CD4-positive, alpha-beta T cell (primary cell): ENCODE measurements at places on chromosomes 6 and 20.

DNA sequence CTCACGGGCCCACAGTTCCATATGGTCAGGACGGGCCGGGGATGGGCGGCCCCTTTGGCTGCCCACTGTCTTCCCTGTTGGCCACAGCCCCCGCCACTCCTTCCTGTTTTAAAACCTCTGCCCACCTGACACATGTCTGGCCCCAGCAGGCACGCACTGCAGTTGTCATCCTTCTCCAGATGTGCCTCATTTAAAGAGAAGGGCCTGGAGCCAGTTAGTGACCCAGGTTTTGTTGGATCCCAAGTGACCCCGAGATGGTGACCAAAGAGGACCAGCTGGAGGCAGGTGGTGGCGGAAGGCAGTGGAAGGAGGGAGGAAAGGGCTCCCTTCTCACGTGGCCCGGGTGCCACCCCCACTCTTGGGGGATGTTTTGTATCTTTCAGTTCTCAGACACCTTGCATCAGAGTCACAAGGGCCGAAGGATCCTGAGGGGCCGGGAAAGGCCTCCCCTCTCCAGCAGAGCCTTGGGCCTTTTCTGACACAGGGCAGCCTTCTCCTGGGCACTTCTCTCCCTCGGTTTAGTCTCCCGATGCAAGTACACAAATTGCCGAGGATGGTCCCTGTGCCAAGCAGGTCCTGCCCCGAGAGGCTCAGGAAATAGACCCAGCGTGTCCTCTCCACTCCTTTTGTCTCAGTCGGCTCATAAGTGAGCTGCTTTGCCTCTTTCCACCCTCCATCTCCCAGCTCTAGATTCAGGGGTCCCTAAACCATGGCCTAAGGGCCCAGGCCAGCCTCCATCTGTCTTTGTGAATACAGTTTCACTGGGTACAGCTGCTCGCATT, 117.6 kb downstream of the SULF2 start:
- DNase-seq = no peak

GRCh38 chr6:75602246-75603105, 796 bp downstream of the SENP6 start:
- DNase-seq = peak; percentile 47

DNA sequence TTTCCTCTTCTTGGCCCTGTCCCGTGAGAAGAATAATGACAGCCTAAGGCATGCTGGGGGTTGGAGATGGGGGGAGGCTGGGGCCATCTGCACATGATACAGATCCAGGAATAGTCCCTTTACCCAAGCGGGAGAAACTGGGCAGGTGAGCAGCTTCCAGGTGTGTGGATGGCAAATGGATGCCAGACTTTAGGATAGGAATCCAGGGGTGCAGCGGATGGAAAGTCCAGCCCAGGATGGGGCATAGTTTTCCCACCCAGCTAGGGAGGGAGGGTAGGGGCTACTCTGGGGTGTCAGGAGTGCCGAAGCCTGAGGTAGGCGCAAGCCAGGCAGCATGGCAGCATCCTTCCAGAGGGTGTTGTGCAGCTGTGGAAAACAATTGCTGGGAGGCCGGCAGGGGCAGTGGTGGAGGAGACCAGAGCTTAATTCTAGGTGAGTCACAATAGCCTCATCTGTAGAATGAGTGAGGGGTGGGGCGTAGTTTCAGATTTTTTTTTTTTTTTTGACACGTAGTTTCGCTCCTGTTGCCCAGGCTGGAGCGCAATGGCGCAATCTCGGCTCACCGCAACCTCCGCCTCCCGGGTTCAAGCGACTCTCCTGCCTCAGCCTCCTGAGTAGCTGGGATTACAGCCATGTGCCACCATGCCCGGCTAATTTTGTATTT, 15.4 kb upstream of the FAM110A start:
- no peak for DNase-seq

GRCh38 chr20:59823491-59824259, 109.8 kb downstream of the SYCP2 start:
- DNase-seq = no peak

DNA sequence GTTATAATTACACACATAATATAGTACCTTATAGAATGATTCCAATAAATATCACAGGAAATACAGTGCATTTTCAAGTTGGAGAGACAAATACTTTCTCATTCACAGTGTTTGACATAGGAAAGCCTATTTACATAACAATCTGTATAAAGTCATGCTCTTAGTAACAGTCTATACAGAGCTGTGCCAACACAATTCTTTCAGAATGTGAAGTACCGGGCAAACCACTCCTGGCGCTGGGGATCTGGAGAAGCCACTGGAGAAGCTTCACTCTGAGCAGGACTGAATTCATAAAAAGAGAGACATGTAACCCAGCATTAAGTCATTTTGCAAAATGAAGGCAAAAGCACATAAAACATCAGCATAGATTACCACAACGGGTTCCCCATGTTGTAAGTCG, 24.9 kb upstream of the MCM9 start:
- DNase-seq = no peak

GRCh38 chr20:31664696-31665354, 27.1 kb downstream of the COX4I2 start:
- no peak for DNase-seq

GRCh38 chr6:97195117-97195516, 87.9 kb downstream of the MMS22L start:
- DNase-seq = no peak

- peak; percentile 59 for DNase-seq
These were observed 161.6 kb upstream of the TNFAIP3 start for GRCh38 chr6:137705160-137706082.

- DNase-seq = no peak
These were observed 25.3 kb upstream of the BEND3 start for GRCh38 chr6:107140581-107140980.

GRCh38 chr20:50980851-50981713, 22.5 kb downstream of the MOCS3 start:
- peak; percentile 56 for DNase-seq

DNA sequence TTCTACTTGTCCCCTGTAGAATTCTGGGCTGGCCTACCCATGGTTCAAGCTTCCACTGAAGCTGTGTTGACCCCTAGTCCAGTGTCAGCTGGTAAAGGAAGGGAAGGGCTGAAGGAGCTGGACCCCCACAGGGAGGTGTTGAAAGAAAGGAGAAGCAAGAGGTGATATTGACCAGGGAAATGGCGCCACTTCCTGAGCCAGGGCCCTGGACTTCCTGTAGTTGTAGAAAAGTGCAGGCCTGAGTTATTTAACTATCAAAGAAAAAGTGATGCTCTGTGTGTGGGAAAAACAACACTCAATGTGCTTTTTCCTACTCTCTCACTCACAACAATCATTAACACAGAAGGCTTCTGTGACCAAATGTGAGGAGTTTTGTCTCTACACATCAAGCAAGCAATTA, 60.0 kb upstream of the IER3 start:
- DNase-seq = no peak

DNA sequence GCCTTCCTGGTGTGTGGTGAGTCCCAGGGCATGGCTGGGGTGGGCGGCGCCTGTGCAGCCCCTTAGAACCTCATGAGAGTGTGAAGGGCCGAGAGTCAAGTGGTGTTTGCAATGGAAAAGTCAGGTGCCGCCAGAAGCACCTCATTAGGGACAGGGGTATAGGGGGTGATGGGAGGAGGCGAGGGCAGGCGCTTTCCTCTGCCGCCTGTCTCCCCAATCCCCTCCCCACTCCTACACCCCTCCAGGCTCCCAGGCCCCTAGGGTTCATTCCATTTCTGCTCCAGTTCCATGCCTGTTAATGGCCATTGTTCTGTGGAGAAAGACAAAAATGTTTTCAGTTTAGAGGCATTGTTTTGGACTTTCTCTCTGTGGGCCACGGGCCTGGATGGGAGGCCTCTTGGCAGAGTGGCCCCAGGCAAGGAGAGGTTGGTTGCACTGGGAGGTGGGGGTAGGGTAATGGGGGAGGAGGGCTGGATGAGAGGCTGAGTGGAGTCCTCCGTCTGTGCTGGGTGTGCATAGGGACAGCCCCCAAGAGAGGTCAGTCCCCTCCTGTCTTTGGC, 21.4 kb upstream of the SCUBE3 start:
- no peak for DNase-seq

DNA sequence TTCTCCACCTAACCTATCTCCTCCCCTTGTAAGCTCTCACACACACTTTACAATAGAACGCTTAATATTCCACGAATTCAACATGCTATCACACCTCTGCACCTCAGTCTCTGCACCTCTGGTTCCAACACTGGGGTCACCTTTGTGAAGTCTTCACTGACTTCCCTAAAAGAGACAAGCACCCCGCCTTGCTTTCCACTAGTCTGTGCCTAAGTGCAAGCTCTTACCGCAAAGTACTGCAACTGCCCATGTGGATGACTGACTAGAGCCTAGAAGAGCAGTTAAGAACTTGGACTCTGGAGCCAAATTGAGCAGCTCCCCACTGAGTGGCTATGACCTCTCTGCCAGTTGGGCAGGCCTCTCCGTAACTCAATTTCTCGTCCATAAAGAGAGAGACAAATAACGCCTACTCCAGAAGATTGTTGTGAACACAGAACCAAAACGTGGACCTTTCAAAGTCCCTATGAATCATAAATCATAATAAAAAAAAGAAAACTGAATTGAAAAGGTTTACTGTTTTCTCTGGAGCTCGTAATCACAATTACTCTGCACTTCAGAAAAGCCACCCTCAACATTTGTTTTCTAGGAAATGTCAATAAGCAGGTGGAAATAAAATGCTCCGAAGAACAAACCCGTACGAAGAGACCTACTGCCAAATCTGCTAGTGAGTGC, 1.2 kb downstream of the IFNGR1 start:
- no peak for DNase-seq

GRCh38 chr6:88547768-88548167, 381.6 kb upstream of the CNR1 start:
- no peak for DNase-seq

GRCh38 chr6:134309983-134310605, 7.8 kb downstream of the SGK1 start:
- DNase-seq = no peak

DNA sequence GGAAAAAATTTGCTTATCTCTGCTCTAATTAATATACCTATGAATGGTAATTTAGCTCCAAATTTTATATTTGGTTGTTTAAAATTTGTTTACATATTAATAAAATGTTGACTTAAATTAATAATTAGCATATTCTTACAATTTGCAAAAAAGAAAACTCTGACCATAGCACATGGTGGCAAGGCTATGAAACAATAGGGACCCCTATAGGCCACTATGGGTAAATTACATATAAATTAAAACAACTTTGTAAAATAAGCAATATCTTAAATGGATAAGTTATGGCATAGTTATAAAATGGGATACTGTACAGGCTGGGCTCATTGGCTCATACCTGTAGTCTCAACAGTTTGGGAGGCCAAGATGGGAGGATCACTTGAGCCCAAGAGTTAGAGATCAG, 76.0 kb downstream of the MKKS start:
- no peak for DNase-seq

DNA sequence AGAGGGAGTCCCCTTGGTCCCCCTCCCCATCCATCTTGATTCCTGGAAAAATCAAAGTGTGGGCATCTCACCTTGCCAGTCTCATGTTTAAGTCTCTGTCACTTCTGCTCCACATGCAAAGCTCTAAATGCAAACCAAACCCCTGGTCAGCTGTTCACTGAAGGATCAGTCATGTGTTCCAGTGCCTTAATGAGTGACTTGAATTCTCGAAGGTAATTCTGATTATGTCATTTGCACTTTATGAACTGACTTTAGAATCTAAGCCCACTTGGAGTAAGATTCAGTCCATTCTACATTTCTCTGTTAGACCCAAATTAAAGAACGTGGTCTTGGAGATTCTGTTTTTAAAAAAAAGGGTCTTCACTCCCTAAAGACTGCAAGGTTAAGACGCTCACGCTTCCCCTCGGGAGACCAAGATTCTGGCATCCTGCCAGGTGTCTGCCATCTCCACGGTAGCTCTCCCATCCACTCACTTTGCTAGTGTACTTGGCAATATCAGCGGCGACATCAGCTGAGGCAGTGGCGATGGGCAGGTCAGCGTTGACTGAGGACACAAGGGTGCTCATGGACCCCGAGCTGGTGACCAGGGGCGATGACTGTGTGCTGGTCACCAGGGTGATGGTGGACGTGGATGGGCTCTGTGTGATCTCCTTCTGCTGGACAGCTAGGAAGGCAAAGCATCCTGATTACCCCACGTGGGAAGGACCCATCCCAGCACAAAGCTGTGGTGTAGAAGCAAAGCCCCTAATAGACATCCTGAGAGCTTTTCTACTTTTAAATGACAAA, 120.5 kb downstream of the ZMYND8 start:
- DNase-seq = no peak

DNA sequence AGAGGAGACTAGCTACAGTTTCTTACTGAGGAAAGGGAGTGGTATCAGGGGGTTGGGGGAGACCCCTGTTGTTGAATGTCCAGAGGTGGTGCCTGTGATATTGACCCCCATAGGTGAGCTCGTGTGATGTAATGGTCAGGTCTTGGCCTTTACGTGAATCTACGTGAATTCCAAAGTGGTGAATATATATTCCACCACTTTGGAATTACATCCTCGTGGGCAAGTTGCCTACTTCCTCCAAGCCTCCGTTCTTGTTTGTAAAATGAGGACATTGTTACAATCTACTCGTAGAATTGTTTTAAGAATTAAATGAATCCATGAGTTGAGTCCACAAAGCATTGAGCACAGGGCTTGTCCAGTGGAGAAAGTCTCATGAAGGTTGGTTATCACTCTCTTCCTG, 47.3 kb downstream of the TSHZ2 start:
- no peak for DNase-seq

DNA sequence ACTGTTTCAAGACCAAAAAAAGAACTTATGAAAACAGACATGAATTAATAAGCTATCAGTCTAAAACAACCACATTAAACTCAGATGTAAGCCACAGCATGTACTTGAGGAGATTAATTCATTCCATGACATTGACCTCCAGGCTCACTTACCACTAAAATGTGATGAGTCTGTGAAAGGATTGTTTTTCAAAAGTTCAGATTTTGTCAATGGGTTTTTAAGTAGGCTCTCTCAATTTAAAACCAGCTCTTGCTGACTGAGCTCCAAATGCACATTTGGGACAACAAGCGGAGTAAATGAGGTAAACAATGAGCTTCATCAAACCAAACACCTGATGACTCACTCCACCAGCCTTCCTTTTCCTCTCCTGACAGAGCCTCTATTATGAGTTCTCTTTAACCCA, 197.0 kb downstream of the SIM1 start:
- no peak for DNase-seq

DNA sequence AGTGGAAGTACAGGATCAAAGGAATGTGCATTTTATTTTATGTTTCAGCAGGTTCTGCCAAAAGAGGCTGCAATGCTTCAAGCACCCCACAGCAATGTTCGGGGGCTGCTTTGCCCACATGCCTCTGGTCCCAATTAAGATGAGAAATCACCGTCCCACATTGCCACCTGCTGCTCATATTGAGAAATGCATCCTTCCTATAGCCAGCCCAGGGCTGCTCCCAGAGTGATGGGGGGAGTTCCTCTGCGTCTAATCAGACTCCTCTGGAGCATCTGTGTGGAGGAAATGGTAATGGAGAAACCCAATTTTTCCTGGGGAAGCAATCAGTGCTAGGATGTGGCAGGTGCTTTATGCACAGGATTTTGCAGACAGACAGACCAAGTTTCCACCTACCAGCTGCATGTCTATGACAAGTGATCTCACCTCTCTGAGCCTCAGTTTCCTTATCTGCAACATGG, 33.7 kb downstream of the PTGIS start:
- DNase-seq = peak; percentile 38
